ENCODE measurements at places on chromosomes 3 and 15.

DNA sequence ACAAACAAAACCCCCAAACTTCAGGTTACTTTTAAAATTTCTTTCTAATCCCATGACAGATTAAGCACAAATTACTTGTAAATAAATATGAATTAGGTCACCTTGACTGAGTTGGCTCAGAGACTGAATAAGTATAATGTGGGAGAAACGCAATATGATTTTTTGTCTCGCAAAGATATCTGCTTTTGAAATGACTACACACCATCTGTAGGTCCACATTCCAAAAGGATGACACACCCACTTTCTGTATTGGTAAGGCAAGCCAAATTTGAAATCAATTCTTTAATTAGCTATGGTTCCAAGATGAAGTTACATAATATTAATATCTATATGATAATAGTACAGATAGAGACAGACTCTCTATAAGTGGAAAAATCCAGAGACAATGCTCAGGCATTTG lies 66.9 kb upstream of the CSPG5 start:
- DNase-seq: no peak

DNA sequence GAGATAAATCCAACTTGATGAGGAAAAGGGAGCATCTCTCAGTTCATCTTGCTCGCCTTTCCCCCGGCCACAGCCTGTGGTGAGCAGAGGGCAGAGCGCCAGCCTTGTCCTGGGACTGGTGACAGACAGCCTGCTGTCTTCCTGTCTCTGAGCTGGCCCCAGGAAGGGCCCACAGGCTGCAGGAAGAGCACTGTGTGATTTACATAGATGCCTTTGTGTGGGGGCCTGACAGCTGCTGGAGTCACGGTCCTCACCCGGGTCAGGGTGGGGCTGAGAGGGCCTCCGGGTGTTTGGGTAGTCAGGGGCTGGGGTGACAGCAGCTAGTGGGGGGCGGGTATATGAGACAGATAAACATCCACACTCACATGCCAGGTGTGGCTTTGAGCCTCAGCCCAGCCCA lies 29.3 kb downstream of the PLA2G4D start:
- DNase-seq: no peak

DNA sequence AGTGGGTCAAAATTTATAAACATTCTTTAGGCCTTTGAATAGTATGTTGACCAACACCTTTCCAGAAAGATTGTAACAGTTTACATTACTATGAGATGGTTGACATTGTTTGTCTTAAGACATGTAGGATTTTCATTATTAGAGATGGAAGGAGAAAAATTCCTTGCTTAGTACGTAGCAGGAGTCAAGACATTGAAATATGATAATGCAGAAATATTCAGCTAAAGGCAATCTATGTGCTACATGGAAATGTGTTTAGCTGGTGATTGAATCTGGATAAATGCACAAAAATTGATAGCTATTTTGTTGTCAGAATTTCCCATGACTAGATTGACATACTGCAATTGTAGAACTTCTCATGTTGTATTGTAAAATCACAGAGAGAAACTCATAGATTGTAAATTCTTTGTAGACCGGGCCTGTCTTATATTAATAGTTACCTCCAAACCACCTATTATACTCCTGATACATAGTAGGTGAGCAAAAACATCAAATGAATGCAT lies 370.4 kb upstream of the CBLB start:
- no peak for DNase-seq

GRCh38 chr15:80780416-80781221 lies 1.4 kb downstream of the CEMIP start:
- no peak for DNase-seq

DNA sequence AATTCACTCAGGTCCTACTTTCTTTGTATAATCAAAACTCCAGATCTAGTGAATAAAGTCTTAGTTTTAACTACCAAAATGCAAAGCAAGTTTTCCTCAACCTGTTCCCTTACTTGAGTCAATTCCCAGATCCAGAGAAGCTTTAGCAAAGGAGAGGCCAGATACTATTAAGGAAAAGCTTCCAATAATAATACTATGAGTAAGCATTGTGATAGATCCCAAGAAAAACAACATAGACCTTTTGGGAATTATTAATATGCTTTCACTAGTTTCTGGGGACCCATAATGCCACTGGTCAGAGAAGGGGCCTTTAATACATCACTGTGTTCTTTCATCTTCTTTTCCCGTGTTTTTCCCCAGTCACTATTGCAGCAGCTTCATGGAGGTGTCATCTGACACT lies 339.9 kb upstream of the CDIN1 start:
- no peak for DNase-seq

- DNase-seq: no peak
Observed at GRCh38 chr3:197372047-197372661, 73.7 kb upstream of the DLG1 start.

DNA sequence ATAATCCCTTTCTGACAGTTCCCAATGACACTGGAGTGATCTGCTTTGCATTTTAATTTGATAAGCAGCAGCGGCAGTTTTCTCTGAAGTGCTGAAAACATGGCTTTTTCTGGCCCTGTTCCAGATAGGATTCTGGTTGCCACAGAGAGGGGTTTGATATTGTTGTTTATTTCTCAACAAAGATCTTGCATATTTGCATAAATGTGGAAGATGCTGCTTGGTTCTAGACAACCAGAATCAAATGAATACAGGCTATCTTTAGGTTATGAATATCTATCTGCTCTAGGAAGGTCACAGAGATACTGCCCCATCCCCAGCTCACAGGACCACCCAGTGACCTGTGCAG lies 137.1 kb downstream of the ZNF609 start:
- DNase-seq: no peak

DNA sequence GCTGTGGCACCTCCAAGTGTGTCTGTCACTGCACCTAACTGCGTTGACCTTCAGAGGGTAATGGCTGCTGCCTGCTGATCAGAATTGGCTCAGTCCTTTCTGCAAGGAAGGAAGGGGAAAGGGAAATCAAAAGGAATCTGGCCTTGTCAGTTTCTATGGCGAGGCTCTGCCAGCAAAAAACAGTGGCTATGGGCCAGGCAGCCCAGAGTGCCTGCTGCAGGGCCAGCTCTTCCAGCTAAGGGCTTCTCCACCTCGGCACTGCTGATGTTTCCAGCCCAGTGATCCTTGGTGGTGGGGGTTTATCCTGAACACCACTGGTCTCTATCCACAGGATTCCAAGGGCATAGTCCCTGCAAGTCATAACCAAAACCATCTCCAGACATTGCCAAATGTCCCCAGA lies 184.3 kb downstream of the TJP1 start:
- DNase-seq: no peak

GRCh38 chr15:65310431-65311137 lies 6.1 kb downstream of the RNU5B-1 start:
- DNase-seq: no peak

GRCh38 chr3:10417847-10418246 lies 87.5 kb downstream of the ATP2B2 start:
- no peak for DNase-seq

DNA sequence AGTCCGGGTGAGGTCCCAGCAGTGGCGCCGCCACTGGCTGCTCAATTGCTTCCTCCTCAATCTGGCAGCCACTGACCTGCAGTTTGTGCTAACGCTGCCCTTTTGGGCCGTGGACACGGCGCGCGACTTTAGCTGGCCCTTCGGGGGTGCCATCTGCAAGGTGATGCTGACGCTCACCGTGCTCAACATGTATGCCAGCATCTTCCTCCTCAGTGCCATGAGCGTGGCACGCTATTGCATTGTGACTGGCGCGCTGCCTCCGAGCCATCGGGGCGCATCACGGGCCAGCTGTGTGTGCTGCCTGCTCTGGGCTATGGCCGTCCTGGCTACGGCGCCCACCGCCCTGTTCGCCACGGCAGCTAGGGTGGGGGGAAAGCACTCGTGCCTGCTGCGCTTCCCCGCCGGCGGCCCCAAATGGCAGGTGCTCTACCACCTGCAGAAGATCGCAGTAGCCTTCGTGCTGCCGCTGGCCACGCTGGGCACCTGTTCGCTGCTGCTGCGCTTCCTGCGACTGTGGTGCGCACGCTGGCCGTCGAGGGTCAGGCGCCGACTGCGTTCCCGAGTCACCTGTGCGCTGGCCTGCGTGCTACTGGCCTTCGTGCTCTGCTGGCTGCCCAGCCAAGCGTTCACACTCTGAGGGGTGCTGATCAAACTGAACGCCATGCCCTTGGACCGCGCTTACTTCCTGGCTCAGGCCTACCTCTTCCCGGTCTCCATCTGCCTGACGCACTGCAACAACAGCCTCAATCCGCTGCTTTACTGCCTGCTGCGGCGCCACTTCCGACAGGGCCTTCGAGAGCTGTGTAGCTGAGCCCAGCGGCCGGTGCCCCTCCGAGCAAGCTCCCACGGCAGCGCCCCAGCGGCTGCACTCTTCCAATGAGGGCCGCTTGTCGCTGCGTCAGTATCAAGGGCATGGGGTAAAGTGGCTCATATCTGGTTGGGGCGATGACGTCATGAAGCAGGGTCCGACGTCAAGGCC lies 20.3 kb upstream of the ADAMTS7 start:
- DNase-seq: no peak

DNA sequence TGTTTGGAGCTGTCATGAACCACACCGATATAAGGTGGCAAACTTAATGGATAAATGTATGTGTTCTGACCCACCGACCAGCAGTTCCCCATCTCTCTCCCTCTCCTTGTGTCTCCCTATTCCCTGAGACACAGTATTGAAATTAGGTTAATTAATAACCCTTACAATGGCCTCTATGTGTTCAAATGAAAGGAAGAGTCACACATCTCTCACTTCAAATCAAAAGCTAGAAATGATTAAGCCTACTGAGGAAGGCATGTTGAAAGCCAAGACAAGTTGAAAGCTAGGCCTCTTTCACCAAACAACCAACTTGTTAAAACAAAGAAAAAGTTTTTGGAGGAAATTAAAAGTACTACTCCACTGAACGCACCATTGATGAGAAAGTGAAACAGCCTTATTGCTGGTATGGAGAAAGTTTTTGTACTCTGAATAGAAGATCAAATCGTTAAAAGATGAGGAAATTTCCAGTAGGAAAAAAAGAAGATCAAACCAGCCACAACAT lies 15.0 kb downstream of the ATR start:
- no peak for DNase-seq

DNA sequence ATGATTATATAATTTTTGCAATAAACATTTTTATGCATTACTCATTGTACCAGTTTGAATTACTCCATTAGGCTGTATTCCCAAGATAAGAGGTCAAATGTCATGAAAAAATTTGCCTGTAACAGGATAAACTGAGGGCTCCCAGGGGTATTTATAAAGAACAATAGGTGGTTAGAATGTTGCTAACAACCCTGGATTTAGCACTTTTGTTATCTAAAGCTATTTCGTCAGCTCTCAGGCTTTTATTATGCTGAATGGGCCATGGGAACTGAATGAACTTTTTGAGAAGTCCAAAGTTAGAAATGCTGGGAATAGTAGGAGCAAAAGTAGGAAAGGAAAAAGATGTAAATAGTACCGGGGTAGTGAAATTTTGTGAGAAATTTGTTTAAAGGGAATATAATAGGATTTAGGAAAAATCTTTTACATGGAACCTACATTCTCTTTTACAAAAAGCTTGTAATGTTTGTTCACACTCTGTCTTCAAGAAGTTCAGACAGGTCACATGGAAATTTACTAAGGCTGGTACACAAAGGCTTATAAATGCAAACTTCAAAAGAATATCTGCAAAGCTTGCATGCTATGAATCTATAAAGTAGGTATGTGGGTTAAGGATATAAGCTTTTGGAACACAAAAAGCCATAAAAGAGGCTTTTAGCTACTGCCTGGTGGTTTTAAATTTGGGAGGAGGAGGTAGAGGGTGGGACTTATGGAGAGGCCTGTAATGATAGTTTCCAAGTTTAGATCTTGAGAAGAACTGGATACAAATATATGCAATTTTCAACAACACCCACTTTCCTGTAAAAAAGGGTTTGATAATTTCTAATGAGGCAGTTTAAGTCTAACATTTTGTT lies 445.8 kb upstream of the NAALADL2 start:
- DNase-seq: no peak

DNA sequence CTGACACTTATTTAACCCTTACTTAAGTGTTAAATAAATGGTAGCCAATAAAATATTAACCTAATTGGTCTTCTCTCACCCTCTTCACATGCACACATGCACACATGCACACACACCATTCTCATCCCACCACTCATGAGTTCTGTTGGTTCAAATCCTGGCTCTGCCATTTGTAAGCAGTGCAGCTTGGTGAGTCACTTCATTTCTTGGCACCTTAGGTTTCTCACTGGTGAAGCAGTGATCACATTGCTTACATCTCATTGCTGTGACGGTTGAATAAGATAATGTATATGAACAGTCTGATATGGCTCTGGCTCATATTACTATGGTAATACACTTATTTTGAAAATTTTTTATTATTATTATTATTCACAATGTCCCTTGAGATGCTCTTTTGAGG lies 33.8 kb downstream of the RIOX2 start:
- no peak for DNase-seq

DNA sequence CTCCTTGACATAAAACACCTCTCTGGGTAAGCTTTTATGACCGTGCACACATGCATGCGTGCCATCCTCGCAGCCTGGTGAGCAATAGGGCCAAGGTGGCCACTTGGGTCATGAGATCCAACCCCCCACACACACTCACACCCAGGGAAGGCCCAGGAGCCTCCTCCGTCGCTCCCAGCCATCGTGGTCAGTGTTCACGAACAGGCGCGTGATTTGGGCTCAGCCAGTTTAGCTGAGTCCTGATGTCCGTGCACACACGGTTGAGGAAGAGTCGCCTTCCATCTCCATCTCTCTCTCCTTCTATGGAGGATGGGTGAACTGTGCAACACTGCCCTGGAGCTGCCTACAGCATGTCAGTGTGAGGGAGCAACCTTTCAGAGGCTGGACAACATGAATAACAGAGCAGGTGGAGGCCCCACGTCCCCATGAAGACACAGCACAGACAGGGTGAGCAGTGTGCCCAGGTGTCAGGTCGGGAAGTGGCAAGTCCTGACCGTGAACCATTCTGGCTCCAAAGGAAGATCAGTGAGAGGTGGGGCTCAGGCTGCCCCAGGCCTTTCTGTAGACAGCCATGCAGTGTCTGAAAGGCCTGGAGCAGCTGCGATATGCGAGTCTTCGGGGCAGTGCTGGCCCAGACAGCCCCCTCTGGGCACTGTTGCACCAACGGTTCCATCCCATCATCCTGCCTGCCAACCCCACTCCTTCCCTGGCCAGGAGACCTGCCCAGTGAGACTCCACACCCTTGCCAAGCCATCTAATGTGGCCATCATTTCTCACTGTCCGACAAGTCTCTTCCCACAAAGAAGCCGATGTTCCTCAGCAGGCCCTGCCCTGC lies 253.4 kb downstream of the OCA2 start:
- no peak for DNase-seq

DNA sequence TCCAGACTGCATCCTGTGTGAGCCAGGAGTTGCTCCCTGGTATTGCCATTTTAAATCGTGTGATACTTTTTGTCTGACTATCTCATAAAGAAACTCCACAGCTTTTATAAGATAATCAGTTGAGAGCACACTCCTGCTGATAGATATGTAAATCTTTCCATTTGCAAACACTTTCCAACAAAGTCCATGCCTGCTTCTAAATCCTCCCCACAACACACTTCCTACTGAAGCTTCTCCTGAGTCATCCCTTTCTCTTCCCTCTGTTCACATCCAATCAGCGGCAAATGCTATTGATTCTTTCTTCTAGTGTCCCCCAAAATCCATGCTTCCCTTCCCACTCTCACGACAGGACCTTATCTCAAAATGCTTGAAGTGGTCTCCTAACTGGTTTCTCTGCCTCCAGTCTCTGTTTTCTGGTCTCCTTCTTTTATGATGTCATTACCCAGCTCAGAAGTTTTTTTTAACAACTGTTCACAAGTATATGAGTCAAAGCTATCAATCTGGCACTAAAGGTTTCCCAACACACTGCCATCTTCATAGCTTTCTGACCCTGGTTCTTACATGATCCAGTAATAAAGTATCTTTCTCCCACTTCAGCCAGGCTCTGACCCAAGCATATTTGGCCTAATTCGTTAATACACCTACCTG lies 4.5 kb upstream of the WWTR1 start:
- DNase-seq: no peak

Measured in stimulated activated CD4-positive, alpha-beta T cell treated with anti-CD3 and anti-CD28 coated beads, Interleukin-1b, Interleukin-23, amount 100 ng/mL, for 1 hour (primary cell).